Muscle of back (tissue), 13 donors: ENCODE measurements at places on chromosomes 12 and 14.

DNA sequence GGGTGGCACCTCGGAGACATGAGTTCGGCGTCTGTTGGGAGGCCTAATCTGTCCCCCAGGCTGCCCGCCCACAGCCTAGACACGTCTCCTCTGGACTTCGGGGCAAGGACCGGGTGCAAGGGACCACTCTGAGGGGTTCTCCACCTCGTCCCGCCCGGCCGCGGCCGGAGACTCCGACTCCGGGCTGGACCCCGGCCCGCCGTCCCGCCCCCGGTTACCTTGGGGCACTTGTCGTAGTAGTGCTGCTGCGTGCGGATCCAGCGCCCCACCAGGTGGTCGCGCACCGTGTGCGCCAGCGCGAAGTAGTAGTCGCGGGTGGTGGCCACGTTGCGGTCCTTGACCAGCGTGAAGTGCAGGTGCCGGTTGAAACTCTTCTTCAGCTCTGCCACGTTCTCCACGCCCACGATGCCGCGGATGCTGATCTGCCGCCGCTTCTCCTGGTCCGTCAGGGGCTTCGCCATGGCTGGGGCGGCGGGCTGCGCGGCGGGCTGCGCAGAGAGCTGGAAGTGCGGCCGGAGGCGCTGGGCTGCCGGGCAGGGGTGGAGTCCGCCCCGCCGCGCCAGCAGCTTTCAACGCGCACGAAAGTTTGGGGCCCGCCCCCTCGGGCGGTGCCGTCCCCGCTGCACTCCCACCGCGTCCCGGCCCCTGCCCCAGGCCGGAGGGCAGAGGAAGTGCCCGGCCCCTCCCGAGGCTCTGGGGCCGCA, at the start of gene PYGL:
Gene PYGL, minus strand, starts transcription at position 541 of the 704 bp plus-strand sequence. Its CDS starts 80 bp downstream, at position 461.
- peak; percentile 82 for DNase-seq

DNA sequence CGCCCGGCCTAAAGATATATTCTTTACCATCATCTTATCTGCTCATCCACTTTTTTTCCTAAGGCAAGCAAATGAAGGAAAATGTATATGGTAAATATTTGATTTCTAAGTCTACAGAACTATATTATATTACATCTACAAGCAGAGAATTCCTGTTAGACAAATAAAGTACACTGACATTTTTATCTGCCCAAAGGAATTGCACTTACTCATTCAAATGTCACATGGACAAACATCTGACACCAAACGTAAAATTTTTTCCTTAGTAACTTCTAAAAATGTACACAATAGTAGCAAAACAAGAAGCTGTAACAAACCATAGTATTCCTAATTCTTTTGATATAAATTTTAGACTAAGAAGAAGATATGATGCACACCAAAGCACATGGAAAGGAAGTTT, 51.0 kb downstream of the SPPL3 start:
- DNase-seq: no peak

GRCh38 chr12:76047742-76048141, 16.2 kb upstream of the PHLDA1 start:
- DNase-seq: no peak

DNA sequence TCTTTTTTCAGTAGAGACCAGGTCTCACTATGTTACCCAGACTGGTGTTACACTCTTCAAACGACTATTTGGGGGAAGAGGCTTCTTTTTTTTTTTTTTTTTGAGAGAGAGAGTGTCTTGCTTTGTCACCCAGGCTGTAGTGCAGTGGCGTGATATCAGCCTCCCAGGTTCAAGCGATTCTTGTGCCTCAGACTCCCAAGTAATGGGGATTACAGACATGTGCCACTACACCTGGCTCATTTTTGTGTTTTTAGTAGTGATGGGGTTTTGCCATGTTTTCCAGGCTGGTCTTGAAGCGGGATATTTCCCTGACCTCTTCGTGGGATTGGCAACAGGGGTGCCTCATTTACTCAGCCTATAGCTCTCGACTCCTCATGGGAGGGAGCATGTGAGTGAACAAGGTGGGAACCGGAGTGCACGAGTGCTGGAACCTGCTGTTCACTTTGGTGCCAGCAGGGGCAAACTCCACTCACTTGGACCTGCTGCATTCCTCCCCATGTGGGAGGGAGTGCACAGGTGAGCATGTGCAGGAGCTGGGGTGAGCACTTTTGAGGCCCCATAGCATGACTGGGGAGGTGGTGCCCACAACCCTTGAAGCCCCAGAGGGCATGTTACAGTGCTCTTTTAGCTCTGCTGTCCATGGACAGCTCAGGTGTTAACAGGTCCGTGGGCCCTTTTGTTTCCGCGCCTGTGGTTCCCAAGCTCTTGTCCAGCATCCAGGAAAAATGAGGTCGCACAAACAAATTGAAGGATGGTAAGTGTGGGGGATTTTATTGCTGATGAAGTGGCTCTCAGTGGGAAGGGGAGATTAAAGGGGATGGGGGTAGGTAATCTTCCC, 79.1 kb upstream of the HECTD1 start:
- no peak for DNase-seq

DNA sequence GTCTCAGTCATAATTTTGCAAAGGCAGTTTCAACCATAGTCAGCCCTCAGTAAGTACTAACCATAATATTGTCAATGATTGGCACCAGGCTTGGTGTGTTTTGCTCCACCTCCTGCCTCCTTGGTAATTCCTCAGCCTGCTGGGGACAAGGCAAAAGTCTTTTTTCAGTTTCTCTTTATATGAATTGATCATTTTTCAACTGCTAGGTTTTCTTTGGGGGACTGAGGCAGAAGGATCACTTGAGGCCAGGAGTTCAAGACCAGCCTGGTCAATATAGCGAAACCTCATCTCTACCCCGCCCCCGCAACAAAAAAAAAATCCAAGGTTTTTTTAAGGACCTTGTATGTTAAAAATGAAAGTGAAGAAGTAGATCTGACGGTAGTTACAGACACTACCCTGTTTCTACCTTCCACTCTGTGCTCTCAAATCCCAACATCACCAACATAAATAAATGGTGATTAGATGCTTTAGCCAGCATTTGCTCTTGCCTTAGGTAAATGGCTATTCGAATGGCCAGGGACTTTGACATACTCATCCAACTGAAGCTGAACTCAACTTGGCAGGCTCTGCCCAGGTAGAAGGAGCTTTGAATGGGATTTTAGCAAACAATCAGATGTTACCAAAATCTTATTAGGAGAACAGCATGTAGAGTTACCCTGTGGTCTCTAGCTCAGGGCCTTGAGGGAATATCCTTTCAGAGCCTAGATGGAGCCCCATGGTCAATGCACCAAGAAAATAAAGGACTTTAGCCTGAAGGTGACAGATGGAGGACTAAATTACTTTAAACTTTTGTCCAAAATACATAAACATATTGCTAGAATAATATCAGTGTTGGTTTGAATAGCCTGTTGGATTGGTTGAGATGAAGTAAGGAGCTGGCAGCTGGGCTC, 126.9 kb upstream of the AMIGO2 start:
- DNase-seq: no peak

GRCh38 chr12:129083121-129083840, 230.0 kb downstream of the GLT1D1 start:
- no peak for DNase-seq
